ENCODE measurements at places on chromosomes 4 and X. TPM values are rescaled to one million over a fixed set of nuclear protein-coding genes. Genes with fewer than 3 reads are reported as not detected.
A peak's percentile ranks its signal among the peaks of the same experiment; 100 is the strongest.

TIMM8A gene
- total RNA-seq, result 10.2 TPM

AFF2 gene
- 10.2 TPM for total RNA-seq

DYNLT3 gene
- 25.9 TPM for total RNA-seq

GRCh38 chr4:188032583-188032982 is 37.0 kb downstream of the ZFP42 start:
- H3K4me1 ChIP-seq, result no peaks in the 10 kb centered on the region
- H3K27me3 ChIP-seq, result no peaks in the 10 kb centered on the region
- H3K27ac ChIP-seq, result no peak overlapping the region
- DNase-seq, result no peak
- H3K4me3 ChIP-seq, result no peak overlapping the region

DNA sequence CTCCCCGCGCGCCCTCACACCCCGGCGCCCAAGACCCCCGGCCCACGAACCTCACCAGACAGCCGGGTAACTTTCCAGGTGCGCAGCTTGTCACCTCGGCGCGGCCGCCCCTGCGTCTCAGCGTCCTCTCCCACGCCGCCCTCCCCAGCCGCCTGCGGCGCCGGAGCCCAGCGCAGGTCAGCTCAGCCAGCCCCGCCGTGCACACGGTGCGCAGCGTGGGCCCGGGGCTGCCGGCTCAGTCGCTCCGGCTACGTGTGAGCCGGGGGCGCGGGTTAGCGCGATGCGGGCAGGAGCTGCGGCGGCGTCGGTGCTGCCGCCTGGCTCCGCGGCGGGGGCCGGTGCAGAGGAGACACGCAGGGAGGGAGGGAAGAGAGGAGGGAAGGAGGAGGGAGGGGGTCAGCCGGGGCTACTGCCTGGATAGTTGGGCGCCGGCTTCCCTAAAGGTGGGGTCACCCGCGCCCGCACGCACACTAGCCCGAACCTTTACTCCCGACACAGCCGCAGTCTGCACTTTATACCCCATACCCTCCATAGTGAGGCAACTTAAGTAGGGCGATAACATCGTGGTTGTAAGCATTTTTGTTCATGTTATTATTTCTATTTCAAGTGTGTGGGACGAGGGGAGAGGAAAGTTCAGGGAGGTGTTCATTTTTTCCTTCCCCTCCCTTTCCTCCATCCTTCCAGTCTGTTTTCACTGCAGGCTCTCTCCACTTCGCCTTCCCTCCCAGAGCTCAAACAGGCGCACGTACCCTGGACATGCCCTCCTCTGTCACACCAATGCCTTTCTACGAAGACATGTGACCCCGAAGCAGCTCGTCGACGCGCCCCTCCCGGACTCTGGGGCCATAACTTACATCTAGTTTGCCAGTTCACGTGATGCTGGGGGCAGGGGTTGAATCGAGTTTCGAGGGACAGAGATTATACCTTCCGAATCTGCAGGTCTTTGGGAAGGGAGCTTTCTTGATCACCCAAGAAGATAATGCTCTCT is at the start of gene PRKG2:
Gene PRKG2 (minus strand): TSS at position 342 of the 988 bp plus-strand sequence. CDS start 10,175 bp downstream, outside the sequence.
- no peaks in the 10 kb centered on the region for H3K36me3 ChIP-seq
- no peak within 1 kb of the TSS for H3K27ac ChIP-seq
- peaks cover 22% of the 10 kb centered on the region for H3K27me3 ChIP-seq
- H3K4me3 ChIP-seq, result peak within 1 kb of the TSS; percentile 28

DNA sequence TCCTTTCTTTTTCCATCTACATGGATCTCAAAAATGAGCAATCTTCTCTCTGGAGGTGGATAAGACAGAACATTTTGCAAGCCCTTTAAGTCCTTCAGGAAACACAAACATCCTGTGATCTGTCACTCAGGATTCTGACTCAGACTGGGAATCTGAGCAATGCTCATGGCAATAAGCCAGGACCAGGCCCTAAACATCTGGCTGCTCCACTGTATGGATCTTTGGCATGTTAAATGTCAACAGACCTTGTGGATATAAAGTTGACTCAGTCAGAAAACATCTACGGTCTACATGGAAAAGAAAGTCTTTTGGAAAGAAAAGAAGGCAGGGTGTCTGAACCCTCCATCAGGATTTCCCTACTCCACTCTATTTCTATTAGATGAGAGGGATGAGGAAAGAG is 17.8 kb upstream of the CHIC2 start:
- no peak overlapping the region for H3K4me3 ChIP-seq
- no peaks in the 10 kb centered on the region for H3K4me1 ChIP-seq
- H3K36me3 ChIP-seq, result no peaks in the 10 kb centered on the region
- H3K27ac ChIP-seq, result no peak overlapping the region
- no peaks in the 10 kb centered on the region for H3K27me3 ChIP-seq
- no peak for DNase-seq

GRCh38 chr4:40995850-40996249 is 218.5 kb downstream of the APBB2 start:
- DNase-seq, result no peak
- H3K4me1 ChIP-seq, result peaks cover 44% of the 10 kb centered on the region
- H3K4me3 ChIP-seq, result no peak overlapping the region

DNA sequence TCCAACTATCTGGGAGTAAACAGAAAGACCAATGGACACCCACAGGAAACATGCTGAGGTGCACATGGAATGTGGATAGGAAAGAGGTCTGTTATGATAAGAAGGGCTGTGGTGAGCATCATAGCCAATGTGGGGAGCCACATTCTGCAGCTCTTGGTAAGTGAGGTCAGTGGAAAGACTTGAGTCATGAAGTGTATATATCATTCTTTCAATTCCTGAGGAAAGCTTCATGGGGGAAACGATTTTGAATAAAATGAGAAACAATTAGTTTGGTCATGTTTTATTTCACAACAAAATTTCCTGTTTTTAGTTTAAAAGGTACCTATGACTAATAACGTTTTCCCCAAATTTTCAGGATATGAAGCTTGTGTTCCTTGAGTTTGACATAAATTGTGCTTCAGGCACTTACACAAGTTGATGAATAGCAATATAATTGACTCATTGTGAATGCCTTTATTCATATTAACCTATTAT is 41.4 kb upstream of the RASSF6 start:
- no peaks in the 10 kb centered on the region for H3K27me3 ChIP-seq
- no peak overlapping the region for H3K4me3 ChIP-seq
- no peaks in the 10 kb centered on the region for H3K4me1 ChIP-seq
- no peak overlapping the region for H3K27ac ChIP-seq
- DNase-seq, result no peak

- no peaks in the 10 kb centered on the region for H3K4me1 ChIP-seq
- no peak for DNase-seq
- H3K36me3 ChIP-seq, result no peaks in the 10 kb centered on the region
- H3K27me3 ChIP-seq, result no peaks in the 10 kb centered on the region
- H3K27ac ChIP-seq, result no peak overlapping the region
Measured at GRCh38 chr4:56297776-56298175, 89.5 kb downstream of the AASDH start.
